HepG2 (cell line): ENCODE measurements at places on chromosomes 4 and X. TPM values are rescaled to one million over a fixed set of nuclear protein-coding genes. Genes with fewer than 3 reads are reported as not detected.

- DNase-seq: no peak
These were observed 160.1 kb upstream of the GYPA start for GRCh38 chr4:144300616-144301015.

Gene SSX1
- total RNA-seq: not detected in 2 replicates

DNA sequence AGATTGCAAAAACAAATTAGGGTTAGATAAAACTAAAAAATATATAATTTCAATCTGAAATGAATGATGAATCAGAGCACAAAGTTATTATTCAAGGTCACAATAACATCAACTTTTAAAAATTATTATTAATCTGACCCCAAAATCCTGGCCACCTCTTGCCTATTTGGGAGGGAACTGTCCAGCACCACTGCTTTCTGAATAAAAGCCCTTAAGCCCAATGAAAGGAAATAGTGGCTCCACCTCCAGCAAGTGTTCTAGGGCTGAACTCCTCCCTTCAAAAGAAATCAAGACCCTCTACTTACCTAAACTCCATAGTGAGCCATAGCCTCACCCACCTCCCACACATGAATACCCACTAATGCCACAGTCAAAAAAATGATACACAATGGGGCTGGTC is 208.2 kb downstream of the PARM1 start:
- no peak for DNase-seq

- no peak for DNase-seq
These were observed 376.9 kb upstream of the CTSO start for GRCh38 chr4:156330436-156331031.

GRCh38 chrX:2383144-2383543 is 117.6 kb downstream of the DHRSX start:
- DNase-seq: no peak

Gene ARMCX2
- total RNA-seq: not detected in 2 replicates

GRCh38 chr4:78426972-78427371 is 124.6 kb upstream of the ANXA3 start:
- DNase-seq: peak; percentile 13

Gene MAGEE2
- not detected in 2 replicates for total RNA-seq

Gene SLC9A6
- 5.1 and 8.0 TPM in 2 replicates for total RNA-seq

GRCh38 chr4:25842229-25842845 is 20.5 kb downstream of the SEL1L3 start:
- no peak for DNase-seq

Gene FRG2
- not detected in 2 replicates for total RNA-seq

- DNase-seq: peak; percentile 25
These were observed 46.9 kb upstream of the SLC25A4 start for GRCh38 chr4:185096032-185096653.

Gene CTBP1
- 106 and 112 TPM in 2 replicates for total RNA-seq

DNA sequence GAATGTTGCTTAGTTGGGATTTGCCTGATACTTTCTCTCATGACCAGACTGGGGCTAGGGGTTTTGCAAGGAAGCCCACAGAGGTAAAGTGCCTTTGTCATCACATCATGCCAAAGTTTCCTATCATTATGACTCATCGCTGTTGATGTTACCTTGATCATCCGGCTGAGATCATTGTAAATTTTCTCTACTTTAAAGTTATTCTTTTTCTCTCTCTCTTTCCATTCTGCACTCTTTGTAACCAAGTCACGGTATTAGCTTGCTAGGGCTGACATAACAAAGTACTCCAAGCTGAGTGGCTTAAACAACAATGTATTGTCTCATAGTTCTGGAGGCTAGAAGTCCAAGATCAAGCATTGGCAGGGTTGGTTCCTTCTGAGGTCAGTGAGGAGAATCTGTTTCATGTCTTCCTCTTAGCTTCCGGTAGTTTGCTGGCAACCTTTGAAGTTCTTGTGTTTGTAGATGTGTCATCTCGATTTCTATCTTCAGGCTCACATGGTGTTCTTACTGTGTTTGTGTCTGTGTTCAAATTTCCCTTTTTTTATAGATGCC is 113.0 kb downstream of the DTHD1 start:
- peak; percentile 5 for DNase-seq

Gene RAB9B
- total RNA-seq: 0.04 TPM in 2 replicates

Gene IDUA
- 0.32 and 1.0 TPM in 2 replicates for total RNA-seq

Gene FGF13
- 0.33 and 0.84 TPM in 2 replicates for total RNA-seq

Gene FAM193A
- total RNA-seq: 7.2 and 8.7 TPM in 2 replicates

Gene ETDA
- not detected in 2 replicates for total RNA-seq

DNA sequence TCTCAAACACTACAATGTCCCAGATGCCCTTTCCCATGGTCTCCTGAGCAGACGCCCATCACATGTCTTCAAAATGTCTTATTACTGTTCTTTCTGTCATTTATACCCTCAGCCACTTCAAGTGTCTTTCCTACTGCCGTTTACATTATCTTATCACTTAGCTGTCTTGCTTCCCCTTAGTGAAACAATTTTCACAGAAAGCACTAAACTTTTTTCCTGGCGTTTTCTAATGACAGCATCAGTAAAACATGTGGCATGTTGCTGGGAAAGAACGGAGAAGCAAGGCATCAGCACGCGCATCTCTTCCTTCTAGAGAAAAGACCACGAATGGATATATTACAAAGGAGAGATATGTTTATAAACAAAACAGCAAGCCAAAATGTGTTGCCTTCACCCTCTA is 189.7 kb upstream of the SLIT2 start:
- DNase-seq: no peak

GRCh38 chrX:41661366-41662095 is 27.2 kb upstream of the GPR34 start:
- no peak for DNase-seq

DNA sequence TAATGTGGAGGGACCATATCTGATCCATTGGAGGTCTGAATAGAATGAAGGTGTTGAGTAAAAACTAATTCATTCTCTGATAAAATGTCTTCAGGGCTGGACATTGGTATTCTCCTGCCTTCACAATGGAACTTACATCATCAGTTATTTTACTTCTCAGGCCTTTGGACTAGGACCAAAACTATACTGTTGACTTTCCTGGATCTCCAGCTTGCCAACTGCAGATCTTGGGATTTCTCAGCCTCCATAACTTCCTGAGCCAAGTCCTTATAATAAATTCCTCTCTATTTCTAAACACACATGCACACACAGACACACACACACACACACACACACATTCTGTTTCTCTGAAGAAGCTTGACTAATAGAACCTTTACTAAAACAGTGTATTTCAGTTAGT is 1858.6 kb upstream of the ADGRL3 start:
- no peak for DNase-seq

Gene HGFAC
- total RNA-seq: 0.98 and 8.5 TPM in 2 replicates

Gene APELA
- not detected in 2 replicates for total RNA-seq

GRCh38 chr4:36824682-36825081 is 419.9 kb upstream of the NWD2 start:
- DNase-seq: no peak

Gene ASB11
- total RNA-seq: not detected in 2 replicates

Gene UCP1
- 0.11 TPM in 1 of 2 replicates, not detected in the other for total RNA-seq

DNA sequence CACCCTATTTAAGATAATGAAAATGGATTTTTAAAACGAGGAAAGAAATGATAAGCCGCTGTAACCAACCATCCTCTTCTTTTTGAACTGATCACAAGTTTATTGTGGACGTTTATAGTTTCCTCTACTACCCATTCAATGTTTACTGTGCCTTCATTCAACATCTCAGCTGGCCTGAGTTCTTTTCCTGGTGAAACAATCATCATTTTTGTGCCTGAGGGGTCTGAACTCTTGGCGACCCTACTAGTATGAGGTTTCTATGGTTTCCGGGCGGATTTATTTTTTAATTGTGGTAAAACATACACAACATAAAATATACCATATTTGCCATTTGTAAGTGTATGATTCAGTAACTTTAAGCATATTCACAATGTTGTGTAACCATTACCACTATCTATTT is 100.7 kb downstream of the SPRY1 start:
- DNase-seq: no peak

Gene SULT1E1
- 3.7 and 3.9 TPM in 2 replicates for total RNA-seq

DNA sequence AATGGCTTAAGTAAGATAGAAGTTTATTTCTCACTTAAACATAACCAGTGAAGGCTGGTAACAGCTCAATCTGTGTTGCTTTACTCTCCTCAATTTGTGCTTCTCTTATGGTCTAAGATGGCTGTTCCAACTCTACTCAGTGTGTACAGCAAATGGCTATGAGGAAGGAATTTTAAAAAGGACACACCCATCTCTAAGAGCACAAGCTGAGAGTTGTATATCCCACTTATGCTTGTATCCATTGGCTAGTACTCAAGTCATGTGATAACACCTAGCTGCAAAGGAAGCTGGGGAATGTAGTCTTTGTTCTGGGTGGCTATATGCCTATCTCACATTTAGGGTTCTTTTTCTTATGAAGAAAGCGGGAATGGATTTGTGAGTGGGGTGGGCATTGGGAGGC is 63.3 kb downstream of the GPAT3 start:
- DNase-seq: peak; percentile 27

Gene CT45A1
- not detected in 2 replicates for total RNA-seq

GRCh38 chr4:176339936-176340761 is 20.4 kb downstream of the SPCS3 start:
- no peak for DNase-seq

DNA sequence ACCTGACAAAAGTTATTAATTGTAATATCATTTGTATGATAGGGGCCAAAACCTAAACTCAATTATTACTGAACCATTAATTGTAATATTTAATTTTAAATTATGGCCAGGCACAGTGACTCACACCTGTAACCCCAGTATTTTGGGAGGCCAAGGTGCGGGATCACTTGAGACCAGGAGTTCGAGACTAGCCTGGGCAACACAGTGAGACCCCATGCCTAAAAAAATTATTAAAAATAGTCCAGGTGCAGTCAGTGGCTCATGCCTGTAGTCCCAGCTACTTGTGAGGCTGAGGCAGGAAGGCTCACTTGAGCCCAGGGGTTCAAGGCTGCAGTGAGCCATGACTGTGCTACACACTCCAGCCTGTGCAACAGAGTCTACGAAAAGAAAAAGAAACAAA is 18.0 kb downstream of the PPAT start:
- DNase-seq: no peak

Gene TCEAL5
- not detected in 2 replicates for total RNA-seq

GRCh38 chr4:162485486-162485885 is 321.7 kb upstream of the FSTL5 start:
- no peak for DNase-seq

Gene FAAH2
- 3.3 TPM in 2 replicates for total RNA-seq

DNA sequence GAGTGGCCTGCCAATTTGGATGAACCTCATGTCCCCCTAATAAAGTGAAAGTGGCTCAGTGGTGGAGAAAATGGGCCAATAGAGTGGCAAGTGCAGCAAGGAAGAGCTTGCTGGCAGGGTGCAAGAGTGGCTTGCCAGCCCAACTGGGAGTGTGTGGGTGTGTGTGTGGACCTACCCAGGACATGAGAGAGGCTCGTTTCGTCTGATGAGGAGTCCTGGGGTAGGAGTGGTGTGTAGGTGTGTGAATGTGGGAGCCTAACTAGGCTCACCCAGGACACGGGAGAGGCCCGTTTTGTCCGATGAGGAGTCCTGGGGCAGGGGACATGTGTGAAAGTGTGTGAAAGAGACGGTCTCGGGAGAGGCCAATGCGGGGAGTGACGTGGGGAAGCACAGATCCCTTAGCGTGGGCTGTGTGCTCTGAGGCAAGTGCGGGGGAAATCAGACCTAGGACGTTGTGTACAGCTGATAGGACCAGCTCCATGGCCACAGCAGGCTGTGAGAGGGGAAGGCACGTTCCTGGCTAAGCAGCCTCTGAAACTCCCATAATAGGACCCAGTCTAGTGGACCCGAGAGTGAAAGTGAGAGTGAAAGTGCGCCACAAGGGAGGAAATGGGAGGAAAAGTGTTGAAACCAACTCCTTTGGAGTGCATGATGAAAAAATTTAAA is 5.3 kb downstream of the GAGE10 start:
- no peak for DNase-seq
